Heart right ventricle (tissue), 16 donors: ENCODE measurements at places on chromosomes 3 and 15. TPM values are rescaled to one million over a fixed set of nuclear protein-coding genes. Genes with fewer than 3 reads are reported as not detected.

Gene PLSCR2
- not detected for total RNA-seq

Gene UBAP1L
- total RNA-seq, result 1.3 TPM

Gene MASP1
- 274 TPM for total RNA-seq

Gene NEK10
- total RNA-seq, result 7.2 TPM

Gene EXD1
- total RNA-seq, result not detected

Gene CHRNA7
- total RNA-seq, result 0.44 TPM

Gene SPESP1
- 2.7 TPM for total RNA-seq

Gene BCL2A1
- 2.3 TPM for total RNA-seq

Gene LSAMP
- 6.2 TPM for total RNA-seq

Gene ZMYND10
- total RNA-seq, result 0.65 TPM

Gene FBXO40
- total RNA-seq, result 195 TPM

Gene SLC22A14
- not detected for total RNA-seq

Gene CELSR3
- total RNA-seq, result 0.21 TPM

Gene CACNA2D3
- total RNA-seq, result 21.5 TPM

Gene GLDN
- 14.9 TPM for total RNA-seq

Gene OCA2
- not detected for total RNA-seq

Gene THSD4
- 107 TPM for total RNA-seq

Gene DTX3L
- 61.1 TPM for total RNA-seq

Gene FAM81A
- 3.9 TPM for total RNA-seq

Gene FAM98B
- total RNA-seq, result 26.2 TPM

Gene MYRIP
- 2.7 TPM for total RNA-seq

Gene SLC25A36
- total RNA-seq, result 56.4 TPM

Gene CYP8B1
- not detected for total RNA-seq

Gene GOLGA8J
- total RNA-seq, result not detected

Gene SGO1
- total RNA-seq, result not detected

Gene IQCF5
- total RNA-seq, result not detected

Gene TMC3
- total RNA-seq, result not detected

Gene PLSCR5
- not detected for total RNA-seq

Gene CAND2
- total RNA-seq, result 72.0 TPM

Gene SCN11A
- total RNA-seq, result 0.09 TPM

Gene GATM
- 39.1 TPM for total RNA-seq
